ENCODE measurements at places on chromosomes 7 and 10.
A peak's percentile ranks its signal among the peaks of the same experiment; 100 is the strongest.

DNA sequence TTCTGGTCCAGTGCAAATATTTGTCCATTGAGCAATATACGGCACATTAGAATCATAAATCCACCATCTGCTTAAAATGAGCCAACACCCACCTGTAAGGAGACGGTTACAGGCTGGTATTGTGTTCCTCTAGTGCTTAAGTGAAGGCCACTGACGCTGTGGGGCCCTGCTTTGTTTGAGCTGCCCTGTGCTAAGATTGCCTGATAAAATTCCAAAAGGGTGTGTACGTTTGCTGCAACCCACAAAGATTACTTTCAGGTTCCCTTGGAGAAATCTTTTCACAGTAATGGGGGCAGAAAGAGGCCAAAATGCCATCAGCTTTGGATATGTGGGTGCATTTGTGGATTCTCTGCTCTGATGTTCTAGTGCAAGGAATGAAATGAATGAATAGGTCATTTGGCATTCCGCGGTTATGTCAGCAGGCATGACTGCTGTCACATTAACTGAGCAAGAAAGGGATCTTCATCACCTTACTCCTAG, 34.4 kb downstream of the AGR3 start:
- peak; percentile 2 for DNase-seq

DNA sequence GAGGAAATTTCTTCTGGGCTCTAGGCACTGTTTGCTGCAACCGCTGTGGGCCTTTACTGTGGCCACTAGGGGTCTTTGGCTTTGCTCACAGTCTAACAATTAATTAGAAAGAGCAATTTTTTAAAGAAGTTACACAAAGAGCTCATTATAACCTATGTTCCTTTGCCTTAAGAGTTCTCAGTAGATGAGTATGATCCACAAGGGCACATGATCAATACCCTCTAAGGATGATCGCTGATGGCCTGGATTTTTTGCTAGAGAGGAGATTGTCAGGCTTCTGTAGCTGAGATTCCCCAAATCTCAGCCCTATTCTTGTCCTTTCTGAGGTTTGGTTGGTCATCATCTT, 80.8 kb upstream of the RHOBTB1 start:
- DNase-seq, result peak; percentile 5

GRCh38 chr7:42395607-42396006, 158.6 kb upstream of the GLI3 start:
- DNase-seq, result no peak

GRCh38 chr7:93055543-93056107, 62.2 kb downstream of the SAMD9 start:
- DNase-seq, result peak; percentile 47

DNA sequence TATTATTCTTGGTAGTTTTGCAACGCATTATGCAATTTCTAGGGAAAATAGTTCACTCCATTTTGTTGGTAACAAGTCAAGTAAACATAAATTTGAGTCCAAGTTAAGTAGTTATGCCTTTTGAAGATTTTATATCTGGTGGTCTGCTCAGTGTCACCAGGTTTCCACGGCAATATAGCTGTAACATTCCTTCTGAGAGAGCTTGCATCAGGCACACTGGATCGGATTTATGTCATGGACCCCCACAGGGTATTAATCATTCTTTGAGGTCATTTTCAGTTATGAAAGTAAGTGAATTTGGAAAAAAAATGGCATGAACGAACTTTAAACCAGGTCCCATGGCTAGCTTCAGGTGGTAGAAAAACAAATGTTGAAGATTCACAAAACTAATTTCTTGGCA, 136.3 kb downstream of the POLR1F start:
- no peak for DNase-seq

- no peak for DNase-seq
Measured at GRCh38 chr7:98322331-98323270, 41.1 kb downstream of the BRI3 start.

GRCh38 chr10:13943735-13944398, 357.1 kb downstream of the PRPF18 start:
- no peak for DNase-seq

GRCh38 chr7:96786261-96786997, 76.8 kb upstream of the SEM1 start:
- no peak for DNase-seq

DNA sequence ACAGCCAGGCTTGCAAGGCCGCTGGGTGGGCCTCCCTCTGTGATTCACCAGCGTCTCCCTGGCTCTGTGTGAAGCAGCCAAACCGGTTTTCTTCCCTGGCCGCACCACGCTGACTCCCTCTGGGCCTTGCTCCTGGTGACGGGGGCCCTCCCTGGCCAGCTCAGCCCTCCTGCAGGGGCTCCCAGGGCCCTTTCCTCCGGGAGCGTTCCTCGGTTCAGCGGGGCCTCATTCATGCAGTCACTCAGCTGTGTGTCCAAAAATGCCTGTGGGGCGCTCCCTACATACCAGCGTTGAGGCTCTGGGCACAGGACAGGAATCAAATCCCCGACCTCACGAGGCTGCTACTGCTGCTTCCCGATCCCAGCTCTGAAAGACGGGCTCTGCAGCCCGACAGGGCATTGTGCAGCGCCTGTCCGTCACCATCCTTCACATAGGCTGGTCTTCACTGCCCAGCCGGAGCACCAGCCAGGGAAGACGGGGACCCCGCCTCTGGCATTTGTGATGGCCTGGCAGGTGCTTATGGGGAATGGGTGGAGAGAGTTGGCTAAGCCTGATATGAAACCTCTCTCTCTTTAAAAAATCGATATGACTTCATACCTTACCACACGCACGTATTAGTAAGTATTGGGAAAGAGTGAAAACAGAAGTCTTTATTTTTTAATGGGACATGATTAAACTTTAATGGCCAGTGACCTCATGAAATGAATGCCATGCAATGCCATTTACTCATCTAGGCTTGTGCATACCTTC, 110.0 kb upstream of the SHH start:
- DNase-seq, result no peak

DNA sequence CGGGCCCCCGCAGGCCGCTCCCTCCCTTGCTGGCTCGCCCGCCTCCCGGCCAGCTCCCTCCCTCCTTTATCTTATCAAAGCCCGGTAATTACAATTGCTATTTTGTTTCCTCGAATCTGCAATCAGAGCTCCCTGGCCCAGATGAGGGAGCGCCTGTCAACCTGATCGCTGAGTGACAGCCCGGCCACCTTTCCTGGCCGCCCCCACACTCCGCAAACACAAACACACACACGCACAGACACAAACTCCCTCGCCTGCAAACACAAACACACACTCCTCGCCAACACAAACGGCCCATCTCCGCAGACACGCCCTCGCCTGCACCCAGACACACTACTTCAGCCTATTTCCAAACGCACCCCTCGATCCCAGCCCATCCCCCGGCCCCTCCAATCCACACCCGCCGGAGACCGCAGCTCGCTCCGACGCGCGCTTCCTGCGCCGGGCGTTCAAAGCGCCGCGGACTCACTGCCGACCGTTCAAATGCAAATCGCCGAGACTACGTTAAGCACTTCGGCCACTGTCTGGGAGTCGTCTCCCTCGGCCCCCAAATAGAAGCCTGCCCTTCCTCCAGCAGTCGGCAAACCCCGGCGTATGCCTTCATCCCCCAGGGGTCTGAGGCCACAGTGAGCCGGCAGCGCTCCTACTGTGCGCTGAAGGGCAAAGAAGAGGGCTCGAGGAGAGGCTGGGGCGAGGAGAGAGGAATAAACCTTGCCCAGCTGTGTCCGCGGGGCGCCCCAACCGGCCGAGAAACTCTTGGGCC, 3.0 kb upstream of the FGF8 start:
- peak; percentile 6 for DNase-seq

GRCh38 chr10:55629793-55630490, 731.1 kb downstream of the ZWINT start:
- DNase-seq, result peak; percentile 21

DNA sequence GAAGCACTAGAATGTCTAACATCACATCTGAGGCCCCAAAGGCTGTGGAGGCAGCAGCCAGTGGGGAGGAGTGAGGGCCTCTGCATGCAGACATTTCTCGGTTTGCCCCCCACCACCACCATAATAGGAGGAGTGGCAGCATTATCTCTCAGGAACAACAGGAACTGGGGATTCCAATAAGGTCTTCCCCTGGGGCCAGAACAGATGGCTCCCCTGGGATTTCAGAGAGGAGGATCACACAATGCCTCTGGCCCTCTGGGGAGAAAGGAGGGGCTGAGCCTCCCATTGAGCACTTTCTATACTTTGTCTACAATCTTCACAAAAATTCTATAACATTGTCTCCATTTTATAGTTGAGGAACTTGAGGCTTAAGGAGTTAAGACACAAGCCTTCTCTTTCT, 61.1 kb downstream of the GRID1 start:
- no peak for DNase-seq

DNA sequence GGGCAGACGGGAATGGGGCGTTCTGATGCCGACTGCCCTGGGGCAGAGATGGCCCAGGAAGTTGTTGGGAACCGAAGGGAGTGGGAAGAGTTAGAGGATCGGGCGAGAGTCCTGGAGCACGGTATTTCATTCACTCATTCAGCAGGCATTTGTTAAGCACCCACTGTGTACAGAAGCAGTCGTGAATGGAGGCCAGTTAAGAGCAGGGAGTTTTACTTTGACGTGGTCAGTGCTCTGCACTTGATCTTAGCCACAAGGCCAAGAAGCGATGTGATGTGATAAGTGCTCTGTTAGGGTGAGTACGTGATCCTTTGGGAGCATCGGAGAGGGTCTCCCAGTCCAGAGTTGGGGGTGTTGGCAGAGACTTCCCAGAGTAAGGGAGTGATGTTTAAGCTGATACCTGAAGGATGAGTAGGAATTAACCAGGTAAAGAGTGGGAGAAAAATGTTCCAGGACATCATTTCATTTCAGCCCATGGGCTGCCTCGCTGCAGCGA, 890 bp downstream of the ZFYVE27 start:
- no peak for DNase-seq

DNA sequence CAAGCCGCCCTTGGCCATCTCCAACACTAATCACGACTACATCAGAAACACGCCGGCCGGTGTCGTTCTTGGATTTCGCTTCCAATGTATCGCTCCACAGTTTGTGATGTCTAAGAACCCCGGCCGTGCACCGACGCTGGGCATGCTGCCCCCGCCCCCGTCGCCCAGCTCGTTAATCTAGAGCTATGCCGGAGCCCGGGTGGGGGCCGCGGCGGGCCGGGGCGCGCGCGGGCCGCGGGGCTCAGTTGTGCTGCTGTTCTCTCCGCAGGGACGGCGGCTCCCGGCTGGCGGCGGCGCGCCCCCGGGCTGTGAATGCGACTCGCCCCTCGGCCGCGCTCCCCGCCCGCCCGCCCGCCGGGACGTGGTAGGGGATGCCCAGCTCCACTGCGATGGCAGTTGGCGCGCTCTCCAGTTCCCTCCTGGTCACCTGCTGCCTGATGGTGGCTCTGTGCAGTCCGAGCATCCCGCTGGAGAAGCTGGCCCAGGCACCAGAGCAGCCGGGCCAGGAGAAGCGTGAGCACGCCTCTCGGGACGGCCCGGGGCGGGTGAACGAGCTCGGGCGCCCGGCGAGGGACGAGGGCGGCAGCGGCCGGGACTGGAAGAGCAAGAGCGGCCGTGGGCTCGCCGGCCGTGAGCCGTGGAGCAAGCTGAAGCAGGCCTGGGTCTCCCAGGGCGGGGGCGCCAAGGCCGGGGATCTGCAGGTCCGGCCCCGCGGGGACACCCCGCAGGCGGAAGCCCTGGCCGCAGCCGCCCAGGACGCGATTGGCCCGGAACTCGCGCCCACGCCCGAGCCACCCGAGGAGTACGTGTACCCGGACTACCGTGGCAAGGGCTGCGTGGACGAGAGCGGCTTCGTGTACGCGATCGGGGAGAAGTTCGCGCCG, 1.9 kb downstream of the VWC2 start:
- DNase-seq, result no peak

DNA sequence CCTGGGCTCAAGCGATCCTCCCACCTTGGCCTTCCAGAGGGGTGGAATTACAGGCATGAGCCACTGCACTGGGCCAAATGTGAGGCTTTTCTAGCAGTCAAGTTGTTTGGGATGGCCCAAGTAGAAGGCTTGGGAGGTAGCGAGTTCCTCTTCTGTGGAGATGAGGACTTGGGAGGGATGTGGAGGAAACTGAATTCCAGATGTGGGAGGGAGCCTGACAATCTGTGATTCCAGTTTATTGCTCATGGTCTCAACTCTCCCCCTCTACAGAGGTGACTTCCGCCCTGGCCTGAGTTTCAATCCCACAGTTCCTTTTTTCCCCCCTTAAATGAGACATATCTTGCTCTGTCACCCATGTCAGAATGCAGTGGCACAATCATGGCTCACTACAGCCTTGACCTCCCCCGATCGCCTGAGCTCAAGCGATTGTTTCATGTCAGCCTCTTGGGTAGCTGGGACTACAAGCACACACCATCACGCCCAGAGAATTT, 3.4 kb downstream of the STYXL1 start:
- no peak for DNase-seq

DNA sequence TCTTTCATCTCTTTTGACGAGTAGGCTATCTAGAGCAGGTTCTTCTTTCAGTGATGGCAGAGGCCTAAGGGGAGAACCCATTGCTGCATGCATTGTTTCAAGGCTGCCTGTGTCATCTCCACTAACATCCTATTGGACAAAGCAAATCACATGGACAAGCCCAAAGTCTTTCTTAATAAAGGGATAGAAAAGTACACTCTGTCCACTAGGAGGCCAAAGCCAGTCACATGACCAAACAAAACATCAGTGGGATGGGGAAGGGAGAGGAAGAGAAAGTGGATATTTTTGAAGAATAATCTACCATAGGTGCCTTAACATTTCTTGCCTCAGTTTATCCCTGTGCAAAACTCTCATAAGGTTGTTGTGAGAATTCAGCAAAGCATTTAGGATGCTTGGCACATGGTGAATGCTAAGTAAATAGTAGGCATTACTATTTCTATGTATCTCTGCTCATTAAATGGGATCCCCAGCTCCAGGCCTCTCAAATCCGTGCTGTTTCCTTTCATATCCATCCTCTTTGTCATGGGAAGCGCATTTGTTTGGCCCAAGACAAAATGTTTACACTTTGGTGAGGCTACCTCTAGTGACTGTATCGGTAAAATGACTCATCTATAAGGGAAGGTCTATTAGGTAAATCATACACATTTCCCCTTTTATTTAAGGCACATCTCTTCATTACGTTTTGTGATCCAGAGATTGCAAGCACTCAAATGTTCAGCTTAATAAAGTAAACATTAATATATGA, 16.7 kb upstream of the CADPS2 start:
- DNase-seq, result peak; percentile 1

GRCh38 chr7:129122078-129122750, 22.3 kb upstream of the TSPAN33 start:
- no peak for DNase-seq

GRCh38 chr10:75209921-75210281, 695 bp upstream of the VDAC2 start:
- DNase-seq, result peak; percentile 89

DNA sequence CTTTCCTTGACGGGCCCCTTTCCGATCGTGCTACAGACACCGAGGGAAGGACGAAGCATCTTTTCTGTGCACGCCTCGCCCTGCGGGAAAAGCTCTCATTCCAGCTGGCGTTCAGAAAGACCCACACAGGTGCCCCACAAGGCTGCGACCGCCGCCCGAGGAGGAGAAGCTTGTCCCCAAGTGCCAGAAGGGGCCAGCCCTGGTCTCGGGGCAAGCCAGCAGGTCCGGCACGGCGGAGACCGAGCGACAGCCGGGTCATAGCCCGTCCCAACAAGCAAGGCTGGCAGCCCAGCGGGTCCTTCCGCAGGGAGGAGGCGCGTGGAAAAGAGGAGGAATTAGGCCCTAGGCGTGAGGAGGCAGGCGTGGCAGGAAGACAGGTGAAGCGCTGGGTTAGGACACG, 62.7 kb downstream of the TNRC18 start:
- DNase-seq, result no peak
